Epithelial cell of alveolus of lung (primary cell): ENCODE measurements at places on chromosomes 3 and 15. TPM values are rescaled to one million over a fixed set of nuclear protein-coding genes. Genes with fewer than 3 reads are reported as not detected.

UROC1 gene
- total RNA-seq, result not detected in 2 replicates

ZFAND6 gene
- 70.3 and 105 TPM in 2 replicates for total RNA-seq

CHRFAM7A gene
- total RNA-seq, result 0.56 TPM in 1 of 2 replicates, not detected in the other

TRANK1 gene
- 5.5 and 6.1 TPM in 2 replicates for total RNA-seq

MYZAP gene
- total RNA-seq, result 0.72 and 0.78 TPM in 2 replicates
